ENCODE measurements at places on chromosomes 1 and 21.

- peak; percentile 18 for DNase-seq
Measured at GRCh38 chr1:225554216-225554812, 98.6 kb downstream of the ENAH start.

GRCh38 chr1:113429461-113430153 is 39.3 kb downstream of the MAGI3 start:
- no peak for DNase-seq

DNA sequence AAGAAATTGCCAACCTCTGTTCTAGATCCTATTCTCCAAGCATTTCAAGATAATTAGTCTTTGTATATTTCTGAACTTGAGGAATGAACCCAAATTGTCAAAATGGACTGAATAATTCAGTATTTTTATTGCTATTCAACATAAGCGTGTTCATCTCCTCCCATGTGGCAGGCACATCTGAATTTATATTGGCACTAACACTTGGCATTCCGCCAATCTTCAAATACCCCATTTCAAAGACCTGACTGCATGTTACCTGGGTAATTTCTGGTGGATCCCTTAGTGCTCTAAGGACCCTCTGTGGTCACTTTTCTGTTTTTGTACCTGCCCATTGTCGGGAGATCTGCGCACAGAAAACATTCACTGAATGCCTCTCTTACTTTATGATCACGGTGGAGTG is 66.6 kb downstream of the BACE2 start:
- DNase-seq = no peak

DNA sequence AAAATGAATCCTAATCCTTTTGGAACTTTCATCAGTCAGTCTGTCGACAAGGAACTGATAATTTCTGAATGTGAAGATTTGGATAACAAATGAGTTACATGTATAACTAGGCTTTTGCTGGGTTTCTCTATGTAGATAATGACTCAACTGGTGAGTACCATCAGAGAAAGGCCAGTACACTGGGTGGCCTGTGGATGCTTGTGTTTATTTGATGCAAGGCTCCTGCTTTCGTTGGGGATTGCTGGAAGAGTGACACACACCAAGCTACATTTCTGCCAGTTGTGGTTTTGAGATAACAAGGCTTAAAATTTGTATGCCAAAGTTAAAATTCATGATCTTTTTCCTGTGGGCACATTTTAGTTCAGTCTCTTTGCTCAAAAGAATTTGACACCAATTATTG is 115.7 kb upstream of the UBE2U start:
- DNase-seq = no peak

DNA sequence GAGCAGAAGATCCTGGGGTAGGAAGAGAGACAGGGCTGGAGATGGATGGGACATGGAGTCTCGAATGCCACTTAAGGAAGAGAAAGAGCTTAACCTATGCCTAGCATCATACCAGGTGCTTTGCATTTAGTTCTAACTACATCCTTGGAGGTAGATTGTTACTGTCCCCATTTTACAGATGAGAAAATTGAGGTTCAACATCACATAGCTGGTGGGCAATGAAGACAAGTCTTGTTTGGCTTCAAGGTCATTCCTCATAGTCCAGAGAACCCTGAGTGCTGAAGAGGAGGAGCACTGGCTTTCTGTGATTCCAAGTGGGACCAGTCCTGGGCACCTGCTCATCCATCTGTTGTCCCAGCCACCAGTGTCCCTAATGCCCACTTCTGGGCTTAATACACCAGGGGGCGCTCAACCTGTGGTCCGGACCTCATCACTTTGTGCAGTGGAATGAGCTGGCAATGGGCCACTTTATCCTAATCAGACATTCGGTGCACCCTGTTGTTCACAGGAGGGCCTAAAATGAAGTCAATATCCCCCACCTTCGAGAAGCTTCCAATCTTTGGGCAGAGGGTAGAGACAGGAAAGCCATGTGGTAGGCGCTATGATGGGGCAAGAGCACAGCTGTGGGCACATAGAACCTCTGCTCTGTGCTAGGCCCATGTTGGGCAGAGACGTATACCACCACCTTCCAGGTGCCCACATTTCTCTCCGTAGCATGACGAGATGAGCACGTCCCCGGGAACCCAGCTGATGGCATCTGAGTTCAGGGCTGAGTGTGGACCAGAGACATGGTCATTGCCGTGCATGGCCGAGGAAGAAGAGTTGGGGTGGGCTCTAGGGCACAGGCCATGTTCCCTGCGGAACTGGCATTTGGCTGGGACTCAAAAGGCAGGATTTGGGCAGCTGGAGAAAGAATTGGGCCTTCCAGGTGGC is 9.2 kb downstream of the RPS6KA1 start:
- peak; percentile 25 for DNase-seq

DNA sequence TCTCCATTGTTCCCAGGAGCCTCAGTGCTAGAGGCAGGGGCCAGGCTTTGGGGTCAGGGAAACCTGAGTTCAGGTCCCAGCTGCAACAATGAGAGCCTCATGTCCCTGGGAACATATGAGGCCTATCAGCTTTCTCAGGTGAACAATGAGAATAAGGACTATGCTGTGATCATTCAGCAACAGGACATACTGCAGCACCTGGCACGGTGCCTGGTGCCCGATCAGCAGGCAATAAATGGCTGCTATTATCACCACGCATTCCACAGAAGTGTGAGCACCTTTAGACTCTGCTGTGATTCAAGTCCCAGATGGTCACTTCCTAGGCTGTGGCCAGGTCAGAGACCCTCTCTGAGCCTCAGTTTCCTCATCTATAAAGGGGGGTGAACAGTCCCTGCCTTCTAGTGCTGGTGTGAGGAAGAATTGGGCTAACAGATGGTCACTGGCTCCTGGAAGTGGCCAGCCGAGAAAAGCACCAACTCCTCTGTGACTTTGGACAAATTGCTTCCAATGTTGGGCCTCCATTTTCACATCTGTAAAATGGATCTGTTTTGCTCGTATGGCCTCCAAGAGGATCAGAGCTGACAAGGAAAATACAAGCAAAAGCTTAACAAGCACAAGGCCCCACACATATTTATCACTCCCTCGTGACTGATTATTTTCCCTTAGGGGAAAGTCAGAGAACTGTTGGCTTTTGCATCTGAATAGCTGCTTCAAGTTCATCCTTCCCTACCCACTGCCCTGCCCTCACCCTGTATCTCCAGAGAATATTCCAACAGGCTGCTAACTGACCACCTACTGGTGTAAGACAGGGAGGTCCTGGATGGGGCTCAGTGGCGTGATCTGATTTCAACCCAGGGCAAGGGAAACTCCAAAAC is 1.1 kb downstream of the SLC5A9 start:
- DNase-seq = no peak

DNA sequence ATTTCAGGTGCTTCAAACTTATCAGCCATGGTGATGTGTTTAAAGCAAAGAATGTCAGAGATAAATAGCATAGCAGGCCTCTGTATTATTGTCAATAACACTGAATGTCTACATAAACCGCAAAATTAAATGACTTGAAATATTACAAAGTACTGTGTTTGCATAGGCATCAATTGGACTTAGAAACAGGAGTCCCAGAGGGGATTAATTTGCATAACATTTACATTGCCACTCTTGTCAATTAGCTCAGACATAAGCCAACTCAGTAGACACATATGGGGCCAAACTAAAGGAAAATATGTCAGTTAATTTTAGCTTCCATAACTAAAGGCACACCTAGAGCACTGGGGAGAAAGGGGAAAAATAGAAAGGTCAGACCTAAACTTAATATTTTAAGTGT is 814.5 kb upstream of the NEGR1 start:
- DNase-seq = no peak

DNA sequence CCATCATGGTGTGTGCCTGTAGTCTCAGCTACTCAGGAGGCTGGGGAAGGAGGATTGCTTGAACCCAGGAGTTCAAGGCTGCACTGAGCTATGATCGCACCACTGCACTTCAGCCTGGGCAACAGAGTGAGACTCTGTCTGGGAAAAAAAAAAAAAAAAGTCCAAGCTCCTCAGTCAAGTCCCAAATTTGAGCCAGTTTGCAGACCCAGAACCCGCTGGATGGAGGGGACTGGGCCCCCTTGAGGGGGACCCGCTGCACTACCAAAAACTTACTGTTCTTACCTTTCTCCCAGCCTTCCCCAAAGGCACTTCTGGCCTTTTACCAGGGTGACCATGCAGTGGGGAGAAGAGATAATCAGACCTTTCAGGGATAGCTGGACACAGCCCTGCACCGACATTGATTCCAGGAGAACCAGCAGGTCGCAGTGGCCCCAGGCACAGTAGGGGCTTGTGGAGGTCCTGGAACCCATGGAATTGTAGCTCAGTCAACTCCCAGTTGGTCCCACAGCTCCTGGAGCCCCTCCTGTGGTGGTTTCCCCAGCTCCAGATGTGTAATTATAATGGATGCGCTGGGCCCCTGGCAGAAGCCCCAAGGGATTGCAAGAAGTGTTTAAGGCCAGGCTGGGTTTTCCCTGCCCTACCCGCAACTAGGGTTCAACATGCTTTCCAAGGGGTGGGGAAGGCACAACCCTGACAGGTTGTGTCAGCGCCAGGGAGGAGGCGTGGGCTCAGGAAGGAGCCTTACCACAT is 4.1 kb upstream of the WNT9A start:
- no peak for DNase-seq

DNA sequence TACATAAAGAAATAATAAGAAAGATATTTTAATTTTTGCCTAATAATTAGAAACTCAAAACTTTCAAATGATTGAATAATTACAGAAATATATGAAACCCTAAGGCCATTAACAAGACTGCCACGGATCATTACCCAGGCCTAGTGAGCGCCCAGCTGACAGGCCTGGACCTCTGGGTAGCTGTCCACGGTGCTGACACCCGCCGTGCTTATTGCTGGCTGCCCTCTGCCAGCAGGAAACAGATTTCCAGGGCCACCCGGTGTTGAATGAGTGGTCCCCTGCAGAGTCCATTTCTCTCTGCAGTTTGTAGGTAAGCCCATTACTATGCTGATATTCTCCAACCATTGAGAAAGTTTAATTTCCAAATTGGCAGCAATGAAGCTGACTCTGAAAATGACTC is 254.4 kb upstream of the GJB5 start:
- DNase-seq = peak; percentile 18

DNA sequence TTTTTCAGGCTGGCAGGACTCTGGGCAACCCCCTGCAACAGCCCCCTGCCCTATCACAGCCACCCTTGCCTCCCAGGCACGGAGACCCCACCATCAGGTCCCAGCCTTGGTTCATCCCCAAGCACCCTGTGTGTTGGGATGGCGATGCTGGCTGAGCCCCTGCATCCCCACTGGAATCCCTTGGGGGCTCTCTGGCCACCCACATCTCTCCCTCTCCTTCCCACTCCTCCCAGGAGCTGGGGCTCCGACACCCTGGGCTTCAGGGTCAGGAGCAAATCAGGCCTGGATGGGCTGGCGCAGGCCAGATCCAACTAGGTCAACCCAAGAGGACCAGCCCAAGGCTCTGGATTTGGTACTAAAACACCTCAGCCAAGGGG is 25.9 kb downstream of the COL6A1 start:
- no peak for DNase-seq

GRCh38 chr21:34075760-34076660 is 2.6 kb downstream of the MRPS6 start:
- DNase-seq = no peak

- peak; percentile 87 for DNase-seq
Measured at GRCh38 chr1:104706631-104707147, 957.0 kb downstream of the AMY1C start.

DNA sequence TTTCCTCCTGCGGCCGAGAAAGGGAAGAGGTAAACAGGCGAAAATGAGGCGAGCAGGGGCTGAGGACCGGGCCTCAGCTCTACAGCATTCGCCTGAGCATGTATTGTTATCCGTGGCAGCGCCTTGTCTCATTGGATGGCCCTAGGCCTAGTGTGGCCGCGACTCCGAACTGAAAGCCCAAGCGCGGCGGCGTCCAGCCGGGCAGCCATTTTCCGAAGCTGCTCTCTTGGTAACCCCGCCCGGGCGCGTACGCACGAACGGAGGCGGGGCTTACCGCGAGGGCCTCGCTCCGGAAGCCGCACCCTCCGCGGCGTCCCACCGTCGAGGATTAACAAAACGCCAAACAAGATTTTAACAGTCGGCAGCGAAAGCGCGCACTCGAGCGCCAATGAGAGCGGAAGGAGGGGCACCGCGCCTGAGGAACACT is 797 bp upstream of the USP1 start:
- no peak for DNase-seq

- DNase-seq = no peak
Measured at GRCh38 chr21:45982758-45983648, 1.4 kb downstream of the COL6A1 start.

GRCh38 chr1:1430992-1431844 is 4.3 kb upstream of the VWA1 start:
- DNase-seq = no peak

DNA sequence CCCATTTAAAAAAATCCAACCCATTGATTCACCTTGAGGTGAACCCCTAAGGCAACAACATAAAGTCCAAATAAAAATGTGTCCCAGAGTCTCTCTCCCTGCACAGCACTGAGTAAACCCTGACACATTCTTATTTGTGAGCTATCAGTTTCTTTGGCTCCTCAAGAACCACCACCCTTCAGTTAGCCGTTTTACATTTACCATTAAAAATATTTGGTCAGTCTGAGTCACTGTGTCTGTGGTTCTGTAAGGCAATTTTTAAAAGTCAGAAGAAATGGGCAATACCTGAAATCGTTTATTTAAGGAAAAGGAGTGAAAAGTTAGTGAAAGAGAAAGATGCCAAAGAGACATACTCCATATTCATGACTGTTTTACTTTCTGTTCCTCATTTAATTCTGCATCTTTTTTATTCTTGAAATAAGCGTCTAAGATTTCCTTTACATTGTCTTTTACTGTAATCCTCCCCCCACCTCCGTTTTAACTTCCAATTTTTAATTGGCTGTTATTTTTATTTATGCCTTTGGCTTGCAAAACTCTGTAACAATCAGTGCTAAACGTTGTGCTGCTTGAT is 91.7 kb upstream of the IVNS1ABP start:
- no peak for DNase-seq

- no peak for DNase-seq
Measured at GRCh38 chr1:113534130-113534817, 144.0 kb downstream of the MAGI3 start.

- DNase-seq = no peak
Measured at GRCh38 chr1:100556925-100557605, 19.1 kb downstream of the GPR88 start.

DNA sequence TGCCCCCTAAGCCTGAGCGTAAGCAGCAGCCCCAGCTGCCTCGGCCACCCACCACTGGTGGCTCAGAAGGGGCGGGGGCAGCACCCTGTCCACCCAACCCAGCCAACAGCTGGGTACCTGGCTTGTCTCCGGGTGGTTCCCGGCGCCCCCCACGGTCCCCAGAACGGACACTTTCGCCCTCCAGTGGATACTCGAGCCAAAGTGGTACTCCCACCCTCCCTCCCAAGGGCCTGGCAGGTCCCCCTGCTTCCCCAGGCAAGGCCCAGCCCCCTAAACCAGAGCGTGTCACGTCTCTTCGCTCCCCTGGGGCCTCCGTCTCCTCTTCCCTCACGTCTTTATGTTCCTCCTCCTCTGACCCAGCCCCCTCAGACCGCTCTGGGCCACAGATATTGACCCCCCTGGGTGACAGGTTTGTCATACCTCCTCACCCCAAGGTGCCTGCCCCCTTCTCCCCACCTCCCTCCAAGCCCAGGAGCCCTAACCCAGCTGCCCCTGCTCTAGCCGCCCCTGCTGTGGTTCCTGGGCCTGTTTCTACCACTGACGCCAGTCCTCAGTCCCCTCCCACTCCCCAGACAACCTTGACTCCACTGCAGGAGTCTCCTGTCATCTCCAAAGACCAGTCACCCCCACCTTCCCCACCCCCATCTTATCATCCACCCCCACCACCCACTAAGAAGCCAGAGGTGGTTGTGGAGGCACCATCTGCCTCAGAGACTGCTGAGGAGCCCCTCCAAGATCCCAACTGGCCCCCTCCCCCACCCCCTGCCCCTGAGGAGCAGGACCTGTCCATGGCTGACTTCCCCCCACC is 46.2 kb downstream of the YARS1 start:
- no peak for DNase-seq

- peak; percentile 35 for DNase-seq
Measured at GRCh38 chr1:225509770-225510169, 81.9 kb upstream of the LBR start.

Measured in SW480 (cell line).